ENCODE measurements at places on chromosomes 1 and 21. TPM values are rescaled to one million over a fixed set of nuclear protein-coding genes. Genes with fewer than 3 reads are reported as not detected.

Gene HTR6
- total RNA-seq, result not detected

Gene CELA3A
- not detected for total RNA-seq

Gene GSTM1
- total RNA-seq, result not detected

Gene ZNF678
- 5.5 TPM for total RNA-seq

Gene KRTAP19-3
- not detected for total RNA-seq

Gene CFHR5
- not detected for total RNA-seq

Gene DUSP23
- 36.0 TPM for total RNA-seq

Gene GPR25
- total RNA-seq, result not detected

Gene RNU1-2
- total RNA-seq, result 874 TPM

Gene SPRR2A
- not detected for total RNA-seq

Gene HAO2
- total RNA-seq, result not detected

Measured in activated naive CD8-positive, alpha-beta T cell treated with anti-CD3 and anti-CD28 coated beads for 36 hours (primary cell).